ENCODE measurements at places on chromosomes 12 and 14.

- no peak for DNase-seq
These were observed 7.9 kb upstream of the NAA25 start for GRCh38 chr12:112116232-112117060.

GRCh38 chr12:26713885-26714383, 119.1 kb downstream of the ITPR2 start:
- DNase-seq: no peak

- DNase-seq: no peak
These were observed 25.0 kb downstream of the MAX start for GRCh38 chr14:65077318-65077717.

- no peak for DNase-seq
These were observed 23.1 kb downstream of the FBRSL1 start for GRCh38 chr12:132513070-132513398.

Measured in cortex of kidney (tissue), 1 donor.